ENCODE measurements at places on chromosomes 4 and X. TPM values are rescaled to one million over a fixed set of nuclear protein-coding genes. Genes with fewer than 3 reads are reported as not detected.

The CCDC110 gene
- 2.0 TPM for total RNA-seq

The ALAS2 gene
- not detected for total RNA-seq

The FAM156A gene
- total RNA-seq = 10.3 TPM

The MAGEA10 gene
- not detected for total RNA-seq

GRCh38 chr4:2891294-2891693, 47.6 kb downstream of the ADD1 start:
- DNase-seq = peak; percentile 73

DNA sequence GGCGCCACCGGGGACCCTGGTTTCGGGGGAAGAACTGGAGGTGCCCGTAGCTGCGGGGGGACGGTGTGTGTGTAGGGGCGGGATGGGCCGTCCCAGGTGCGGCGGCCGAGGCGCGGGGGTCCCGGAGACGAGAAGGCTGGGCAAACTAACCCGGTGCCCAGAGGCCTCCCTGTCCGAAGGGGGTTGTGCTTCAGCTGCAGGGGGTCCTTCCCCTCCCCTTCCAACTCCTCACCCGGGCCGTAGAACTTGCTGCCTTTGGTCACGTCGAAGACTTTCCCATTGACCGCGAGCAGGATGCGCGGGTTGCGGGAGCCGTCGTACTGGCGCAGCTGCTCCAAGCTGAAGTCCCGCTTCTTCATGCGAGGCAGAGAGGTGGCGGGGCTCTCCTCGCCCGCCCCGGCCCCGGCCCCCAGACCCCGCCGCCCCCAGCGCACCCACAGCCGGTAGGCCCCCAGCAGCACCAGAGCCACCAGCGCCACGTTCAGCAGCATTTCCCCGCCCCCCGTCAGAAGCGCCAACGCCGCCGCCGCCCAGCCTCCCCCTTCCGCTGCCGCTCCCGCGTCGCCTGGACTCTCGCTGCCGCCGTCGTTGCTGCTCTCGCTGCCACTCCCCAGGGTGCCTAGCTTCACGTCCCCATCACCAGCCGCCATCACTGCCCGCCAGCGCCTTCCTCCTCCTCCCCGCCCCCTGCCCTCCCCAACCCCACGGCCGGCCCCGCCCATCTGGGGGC, at the start of gene PGRMC2:
Gene PGRMC2, minus strand, starts transcription at position 673 of the 730 bp plus-strand sequence. Its CDS starts 23 bp downstream, at position 650.
- DNase-seq = peak; percentile 44

DNA sequence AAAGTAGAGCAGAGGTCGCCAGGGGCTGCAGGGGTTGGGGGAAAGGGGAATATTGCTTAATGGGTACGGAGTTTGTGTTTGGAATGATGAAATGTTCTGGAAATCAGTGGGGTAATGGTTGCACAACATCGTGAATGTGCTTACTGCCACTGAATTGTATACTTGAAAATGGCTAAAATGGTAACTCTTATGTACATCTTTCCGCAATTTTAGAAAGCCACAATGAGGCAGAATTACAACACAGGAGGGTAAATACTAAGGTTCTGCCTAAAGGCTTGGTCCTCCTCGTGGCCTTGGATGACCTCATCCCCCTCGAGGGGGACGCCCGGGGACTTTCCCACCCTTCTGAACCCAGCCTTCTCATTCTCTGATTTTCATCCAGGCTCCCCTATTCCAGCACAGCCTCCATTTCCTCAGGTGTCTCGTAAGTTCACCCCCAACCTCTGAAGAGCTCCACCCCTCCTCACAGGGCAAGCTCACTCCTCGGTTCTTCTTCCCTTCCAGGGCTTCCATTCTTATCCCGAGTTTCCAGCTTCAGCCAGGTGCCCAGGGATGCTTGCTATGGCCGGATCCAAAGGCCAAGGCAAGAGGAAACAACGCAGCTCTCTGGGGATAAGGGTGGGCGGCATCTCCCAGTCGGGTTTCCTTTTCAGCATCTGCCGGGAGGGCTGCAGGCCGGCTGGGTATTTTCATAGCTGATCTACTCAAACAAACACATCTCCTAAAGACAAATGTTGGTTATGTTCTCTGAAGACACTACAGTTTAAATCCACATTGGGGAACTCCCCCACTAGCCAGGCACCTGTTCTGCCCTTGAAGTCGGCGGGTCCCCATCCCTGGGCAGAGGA, 71.3 kb upstream of the ACSL1 start:
- DNase-seq = no peak

GRCh38 chrX:153521034-153521433, 3.6 kb downstream of the ATP2B3 start:
- peak; percentile 56 for DNase-seq

DNA sequence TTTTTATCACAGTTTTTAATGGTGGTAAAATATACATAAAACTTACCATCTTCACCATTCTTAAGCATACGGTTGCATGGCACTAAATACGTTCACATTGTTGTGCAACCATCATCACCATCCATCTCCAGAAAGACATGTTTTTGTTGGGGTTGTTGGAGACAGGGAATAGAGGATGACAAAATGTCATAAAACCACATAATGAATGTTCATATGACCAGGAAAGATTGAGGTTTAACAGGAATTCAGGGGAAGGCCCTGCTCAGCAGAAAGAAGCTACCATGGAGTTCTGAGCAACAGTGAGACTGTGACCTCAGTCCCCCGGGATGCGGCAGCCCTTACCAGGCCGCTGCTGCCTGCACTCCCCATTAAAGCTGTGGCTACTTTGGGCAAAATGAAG, 63.9 kb upstream of the TRIM2 start:
- DNase-seq = peak; percentile 70

DNA sequence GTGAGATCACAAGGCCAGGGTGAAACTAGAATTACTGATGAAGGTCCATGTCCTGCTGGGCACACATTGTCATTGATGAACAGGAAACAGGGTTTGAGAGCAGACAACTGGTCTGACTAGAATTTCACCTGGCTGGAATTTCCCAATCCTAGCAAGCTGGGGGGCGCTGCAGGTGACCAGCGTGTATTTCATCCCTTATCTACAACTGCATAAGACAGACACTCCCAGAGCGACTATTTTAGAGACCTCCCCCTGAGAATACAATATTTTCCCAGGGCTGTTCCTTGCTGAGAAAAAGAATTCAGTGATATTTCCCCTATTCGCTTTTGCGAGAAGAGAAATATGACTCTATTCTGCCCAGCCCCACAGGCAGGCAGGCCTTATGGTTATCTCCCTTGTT, 432.6 kb upstream of the GALNT7 start:
- DNase-seq = no peak

GRCh38 chr4:156252358-156252921, 298.8 kb upstream of the CTSO start:
- peak; percentile 53 for DNase-seq

DNA sequence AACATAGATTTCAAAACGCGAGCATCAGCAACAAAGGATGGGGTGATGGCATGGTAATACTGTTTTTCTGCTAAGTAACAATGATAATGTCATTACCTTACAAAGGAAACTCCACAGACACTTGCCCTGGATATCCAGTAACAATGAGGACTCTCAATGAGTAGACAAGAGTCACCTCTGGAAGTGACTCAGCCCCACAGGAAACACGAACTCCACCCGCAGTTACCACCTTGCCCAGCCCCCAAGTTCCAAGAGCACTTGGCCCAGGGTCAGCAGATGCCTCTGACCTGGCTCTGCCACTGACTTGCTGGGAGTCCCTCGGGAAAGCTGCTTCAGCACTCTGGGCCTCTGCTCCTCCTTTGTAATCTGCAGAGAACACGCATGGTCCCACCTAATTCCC, 110.3 kb upstream of the MAP3K15 start:
- no peak for DNase-seq

- peak; percentile 97 for DNase-seq
These were observed 47.4 kb upstream of the HOPX start for GRCh38 chr4:56728512-56728911.

DNA sequence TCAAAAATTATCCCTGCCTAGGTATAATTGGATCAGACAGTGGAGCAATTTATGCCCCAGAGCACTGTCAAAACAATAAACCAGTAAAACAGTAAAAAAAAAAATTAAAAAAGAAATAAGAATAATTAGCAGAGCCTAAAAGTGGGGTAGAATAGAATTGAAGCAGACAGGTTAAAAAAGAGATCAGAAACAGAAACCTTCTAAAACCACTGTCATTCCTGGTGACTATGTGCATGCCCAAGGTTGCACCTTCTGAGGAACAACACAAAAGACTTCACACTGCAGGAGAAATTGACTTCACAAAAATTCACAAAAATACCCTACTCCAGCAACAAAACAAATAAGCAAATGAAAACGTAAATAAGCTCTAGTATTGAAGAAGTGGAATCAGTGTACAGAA, 168.6 kb downstream of the SPANXA1 start:
- no peak for DNase-seq

DNA sequence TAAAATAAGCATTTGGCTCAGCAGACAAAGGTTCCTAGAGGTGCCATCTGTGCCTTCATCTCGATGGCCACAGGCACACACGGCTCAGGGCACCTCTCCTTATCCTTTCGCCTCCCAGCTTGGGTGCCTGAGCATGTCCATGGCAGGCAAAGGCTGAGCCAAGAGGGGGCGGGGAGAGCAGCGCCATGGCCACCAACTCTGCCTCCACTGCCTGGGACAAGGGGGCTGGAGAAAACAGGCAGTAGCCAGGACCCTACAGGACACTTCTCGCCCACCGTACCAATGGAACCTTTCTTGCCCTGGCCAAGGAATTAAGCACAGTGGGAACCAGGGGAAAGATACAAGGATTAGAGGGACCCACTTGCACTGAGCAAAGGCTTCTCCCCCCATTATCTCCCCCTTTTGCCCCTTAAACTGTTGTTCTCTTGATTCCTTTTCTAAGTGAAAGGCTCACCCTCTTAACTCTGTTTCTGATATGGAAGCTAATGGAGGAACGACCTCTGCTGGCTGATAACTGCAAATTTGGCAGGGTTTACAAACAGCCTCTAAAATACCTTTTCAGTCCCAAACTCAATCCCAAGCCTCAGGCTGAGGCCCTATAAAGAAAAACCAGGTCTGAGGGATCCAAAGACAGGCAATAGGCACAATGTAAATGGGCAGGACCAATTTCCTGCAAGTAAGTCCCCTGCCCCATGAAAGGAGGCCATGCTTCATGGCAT, 335.2 kb downstream of the ADAM29 start:
- no peak for DNase-seq

GRCh38 chr4:4437798-4438470, 51.0 kb downstream of the NSG1 start:
- no peak for DNase-seq

All from fibroblast of lung (primary cell).